Glutamatergic neuron (in vitro differentiated cells): ENCODE measurements at places on chromosomes 1 and 21. TPM values are rescaled to one million over a fixed set of nuclear protein-coding genes. Genes with fewer than 3 reads are reported as not detected.

DNA sequence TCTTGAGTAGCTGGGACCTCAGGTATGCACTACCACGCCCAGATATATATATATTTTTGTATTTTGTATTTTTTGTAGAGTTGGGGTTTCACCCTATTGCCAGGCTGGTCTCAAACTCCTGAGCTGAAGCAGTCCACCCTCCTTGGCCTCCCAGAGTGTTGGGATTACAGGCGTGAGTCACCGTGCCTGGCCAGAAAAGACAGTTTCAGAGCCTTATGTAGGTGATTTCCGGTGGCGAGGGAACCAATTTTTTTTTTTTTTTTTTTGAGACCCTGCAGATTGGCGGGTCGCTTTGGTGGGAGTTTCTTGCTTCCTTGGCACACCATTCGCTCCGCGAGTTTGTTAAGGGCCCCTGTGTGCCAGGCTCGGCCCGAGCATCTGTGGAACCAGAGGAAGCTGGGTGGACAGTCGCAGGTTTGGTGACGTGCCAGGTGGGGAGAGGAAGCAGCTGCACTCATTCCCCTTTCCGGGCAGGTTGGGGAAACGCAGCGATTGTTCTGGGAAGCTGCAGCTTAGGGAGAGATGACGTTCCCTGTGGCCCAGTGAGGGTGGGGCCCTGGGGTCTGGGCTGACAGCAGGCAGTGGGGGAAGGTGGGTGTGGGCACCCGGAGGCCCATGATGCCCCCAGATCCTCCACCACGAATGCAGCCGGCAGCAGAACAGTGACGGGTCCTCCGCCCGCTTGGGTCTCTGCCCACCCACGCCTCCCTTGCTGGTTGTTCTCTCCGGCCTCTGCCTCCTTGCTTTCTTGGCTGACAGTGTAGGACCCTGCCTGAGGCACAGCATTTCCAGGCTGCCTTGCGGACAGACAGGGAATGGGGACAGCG, 25.1 kb downstream of the SPSB1 start:
- no peak overlapping the region for H3K4me3 ChIP-seq
- peak overlapping the region; percentile 52 for H3K27ac ChIP-seq
- peaks cover 53% of the 10 kb centered on the region for H3K4me1 ChIP-seq
- DNase-seq = no peak

DNA sequence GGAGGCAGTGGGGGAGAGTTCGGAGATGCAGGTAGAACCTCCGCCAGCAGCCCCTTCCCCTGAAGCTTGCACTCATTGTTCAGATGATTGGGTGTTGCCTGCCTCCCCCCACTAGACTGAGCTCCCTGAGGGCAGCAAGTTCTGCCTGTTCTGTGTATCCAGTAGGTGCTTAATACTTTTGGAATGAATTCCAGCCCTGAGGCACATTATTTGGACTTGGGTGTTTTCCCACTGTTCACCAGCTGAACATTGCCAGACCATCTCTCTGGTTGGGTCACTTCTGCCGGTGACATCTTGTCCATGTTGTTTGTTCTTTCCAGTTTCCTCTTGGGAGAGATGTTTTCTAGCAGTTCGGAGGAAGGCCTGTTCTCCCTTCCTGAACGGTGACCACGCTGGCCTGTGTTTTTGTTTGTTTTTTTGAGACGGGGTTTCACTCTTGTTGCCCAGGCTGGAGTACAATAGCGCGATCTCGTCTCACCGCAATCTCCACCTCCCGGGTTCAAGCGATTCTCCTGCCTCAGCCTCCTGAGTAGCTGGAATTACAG, 48.7 kb downstream of the SPSB1 start:
- peaks cover 6% of the 10 kb centered on the region for H3K36me3 ChIP-seq
- peaks cover 37% of the 10 kb centered on the region for H3K4me1 ChIP-seq
- no peak overlapping the region for H3K4me3 ChIP-seq
- DNase-seq = no peak
- H3K27ac ChIP-seq = peak overlapping the region; percentile 38
- peaks cover 8% of the 10 kb centered on the region for H3K27me3 ChIP-seq

- H3K27ac ChIP-seq = no peak overlapping the region
- H3K4me1 ChIP-seq = peaks cover 5% of the 10 kb centered on the region
- no peak overlapping the region for H3K4me3 ChIP-seq
- no peaks in the 10 kb centered on the region for H3K36me3 ChIP-seq
- H3K27me3 ChIP-seq = no peaks in the 10 kb centered on the region
These were observed 89.3 kb upstream of the CNIH3 start for GRCh38 chr1:224526771-224527170.

DNA sequence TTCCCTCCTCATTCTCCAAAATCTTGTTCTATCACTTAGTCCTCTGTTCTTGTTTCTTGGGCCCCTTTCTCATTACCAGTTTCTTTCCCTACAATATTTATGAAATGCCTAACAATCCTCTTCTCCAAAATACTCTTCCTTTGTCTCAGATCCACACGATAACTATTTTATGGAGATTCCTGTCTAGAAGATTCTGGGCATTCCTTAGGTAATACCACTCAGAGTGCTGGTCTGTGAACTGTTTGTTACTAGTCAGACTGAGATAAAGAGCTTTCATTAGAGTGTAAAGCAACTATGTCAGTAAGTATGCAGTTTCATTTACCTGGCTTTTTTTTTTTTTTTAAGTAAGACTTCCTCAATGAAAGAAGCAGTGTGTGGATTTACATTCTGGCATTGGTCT, 18.1 kb upstream of the RCOR3 start:
- no peaks in the 10 kb centered on the region for H3K4me1 ChIP-seq
- no peak overlapping the region for H3K4me3 ChIP-seq
- peaks cover 5% of the 10 kb centered on the region for H3K36me3 ChIP-seq
- no peak for DNase-seq
- H3K27ac ChIP-seq = no peak overlapping the region

GRCh38 chr1:153598309-153599172, 14.4 kb downstream of the S100A16 start:
- peaks cover 5% of the 10 kb centered on the region for H3K27me3 ChIP-seq
- H3K27ac ChIP-seq = peak overlapping the region; percentile 48
- H3K4me3 ChIP-seq = peak overlapping the region; percentile 46
- H3K4me1 ChIP-seq = peaks cover 4% of the 10 kb centered on the region
- no peaks in the 10 kb centered on the region for H3K36me3 ChIP-seq

GRCh38 chr21:28063241-28064216, 929.1 kb downstream of the LTN1 start:
- no peak overlapping the region for H3K27ac ChIP-seq
- H3K4me3 ChIP-seq = no peak overlapping the region
- no peak for DNase-seq
- H3K4me1 ChIP-seq = no peaks in the 10 kb centered on the region
- H3K27me3 ChIP-seq = no peaks in the 10 kb centered on the region

DNA sequence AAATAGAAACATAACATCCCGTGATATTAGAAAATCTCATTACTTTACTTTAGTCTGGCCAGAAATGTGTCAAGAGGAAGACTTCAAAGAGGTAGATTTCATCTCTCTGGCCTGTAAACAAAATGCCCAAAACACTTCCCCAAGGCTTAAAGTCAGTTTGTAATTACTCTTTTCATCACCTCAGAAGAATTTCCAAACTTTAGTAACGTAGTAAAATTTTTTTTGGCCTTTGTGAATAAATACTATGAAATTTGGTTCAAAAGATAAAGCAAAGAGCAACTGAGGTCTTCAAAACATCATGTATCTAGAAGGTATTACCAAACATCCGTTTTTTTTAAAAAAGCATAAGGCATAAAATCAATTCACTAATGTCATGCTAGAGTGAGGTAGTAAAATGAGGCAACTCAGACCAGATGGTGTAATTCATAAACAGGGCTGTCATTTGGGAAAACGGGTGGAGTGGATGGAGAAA, 51.4 kb downstream of the LEPR start:
- no peak overlapping the region for H3K4me3 ChIP-seq
- H3K4me1 ChIP-seq = peaks cover 24% of the 10 kb centered on the region
- no peaks in the 10 kb centered on the region for H3K36me3 ChIP-seq
- peak overlapping the region; percentile 60 for H3K27ac ChIP-seq
- no peak for DNase-seq

GRCh38 chr1:207336559-207337467, 15.3 kb downstream of the CD55 start:
- H3K4me1 ChIP-seq = peaks cover 8% of the 10 kb centered on the region
- H3K36me3 ChIP-seq = peaks cover 10% of the 10 kb centered on the region
- H3K27ac ChIP-seq = no peak overlapping the region
- DNase-seq = no peak

- H3K27ac ChIP-seq = no peak overlapping the region
- H3K4me3 ChIP-seq = no peak overlapping the region
- peaks cover 3% of the 10 kb centered on the region for H3K27me3 ChIP-seq
- H3K36me3 ChIP-seq = no peaks in the 10 kb centered on the region
- H3K4me1 ChIP-seq = peaks cover 4% of the 10 kb centered on the region
These were observed 16.2 kb upstream of the MEF2D start for GRCh38 chr1:156516821-156517220.

DNA sequence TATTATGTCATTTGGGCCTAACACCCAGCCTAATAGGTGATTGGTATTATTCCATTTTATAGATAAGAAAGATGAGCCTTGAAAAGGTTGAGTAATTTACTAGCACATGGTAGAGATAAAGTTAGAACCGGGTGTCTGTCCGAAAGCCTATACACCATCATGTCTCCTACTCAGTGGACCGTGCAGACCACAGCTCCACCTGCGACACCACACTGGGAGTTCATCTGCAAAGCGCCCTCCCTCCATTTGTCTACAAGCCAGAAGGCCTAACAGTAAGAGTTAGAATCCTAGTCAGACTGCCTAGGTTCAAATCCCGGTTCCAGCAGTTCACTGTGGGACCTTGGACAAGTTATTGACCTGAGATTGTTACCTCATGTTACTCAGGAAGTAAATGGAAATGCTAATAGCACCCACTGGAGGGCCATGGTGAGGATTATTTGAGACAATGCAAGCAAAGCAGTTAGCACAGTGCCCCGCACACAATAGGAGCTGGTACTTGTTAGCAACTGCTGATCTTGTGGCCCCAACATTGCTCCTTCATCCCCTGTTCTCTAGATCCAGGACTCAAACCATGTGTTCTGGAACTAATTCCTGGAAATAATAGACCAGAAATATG, 20.5 kb downstream of the ARMH1 start:
- H3K4me1 ChIP-seq = peaks cover 2% of the 10 kb centered on the region
- no peaks in the 10 kb centered on the region for H3K27me3 ChIP-seq
- H3K27ac ChIP-seq = peak overlapping the region; percentile 13
- H3K36me3 ChIP-seq = no peaks in the 10 kb centered on the region
- DNase-seq = no peak

DNA sequence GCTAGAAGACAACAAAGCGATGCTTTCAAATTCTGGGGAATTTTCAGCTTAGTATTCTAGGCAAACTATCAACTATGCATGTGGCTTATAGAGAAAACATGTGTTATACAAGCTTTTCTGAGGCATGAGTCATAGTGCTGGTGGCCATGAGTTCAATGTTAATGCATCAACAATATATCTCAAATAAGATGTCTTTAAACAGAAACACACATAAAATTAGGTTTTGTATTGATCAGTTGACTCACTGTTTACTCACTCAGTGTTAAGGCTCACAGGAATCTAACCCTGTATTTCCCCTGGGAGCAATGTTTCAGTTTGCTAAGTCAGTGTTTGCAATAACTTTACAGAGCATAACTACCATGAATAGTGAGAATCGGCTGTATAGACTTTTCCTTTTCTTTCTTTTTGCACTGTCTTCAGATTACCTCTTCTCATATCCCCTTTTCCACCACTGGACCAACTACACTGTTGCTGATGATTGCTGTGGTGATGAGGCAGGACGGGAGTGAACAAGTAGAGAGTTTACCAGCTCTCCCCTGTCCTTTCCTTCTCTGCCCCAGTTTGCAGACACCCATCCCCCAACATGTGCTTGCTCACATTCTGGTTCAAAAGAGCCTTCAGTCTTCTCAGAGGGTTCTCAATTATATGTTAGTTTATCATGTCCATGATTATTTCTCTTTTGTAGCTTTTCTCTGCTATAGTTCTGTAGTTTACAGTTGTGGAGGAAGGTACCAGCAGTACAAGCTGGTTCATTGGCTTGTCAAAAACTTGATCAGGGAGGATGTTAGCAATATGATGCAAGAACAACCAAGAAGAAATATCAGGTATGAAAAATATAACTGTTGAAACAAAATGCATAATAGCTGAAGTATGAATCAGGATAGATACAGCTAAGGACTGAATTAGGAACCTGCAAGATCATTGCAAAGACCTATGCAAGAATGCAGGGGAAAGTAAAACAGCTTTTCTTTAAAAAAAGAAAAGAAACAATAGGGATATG, 23.9 kb downstream of the CD2 start:
- H3K27ac ChIP-seq = no peak overlapping the region
- DNase-seq = no peak
- H3K36me3 ChIP-seq = no peaks in the 10 kb centered on the region
- H3K4me3 ChIP-seq = no peak overlapping the region
- H3K4me1 ChIP-seq = peaks cover 2% of the 10 kb centered on the region

DNA sequence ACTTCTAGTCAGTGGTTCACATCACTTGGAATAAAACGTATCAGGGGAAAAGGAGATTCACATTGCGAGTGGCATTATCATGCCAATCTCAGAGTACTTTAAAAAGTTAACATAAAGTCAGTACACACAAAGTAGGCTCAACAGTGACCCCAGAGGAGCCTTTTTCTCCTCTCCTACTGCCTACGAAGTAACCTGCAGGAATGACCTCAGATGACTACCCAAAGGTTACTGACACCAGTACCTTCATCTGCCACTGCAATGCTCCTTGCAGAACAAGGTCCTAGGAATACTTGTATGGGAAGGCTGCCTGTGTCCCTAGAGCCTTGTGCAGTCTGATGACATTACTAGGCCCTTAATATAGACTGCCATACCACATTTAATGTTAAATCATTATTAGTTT, 389.8 kb upstream of the LYPLAL1 start:
- H3K27ac ChIP-seq = no peak overlapping the region
- no peak for DNase-seq
- H3K36me3 ChIP-seq = no peaks in the 10 kb centered on the region
- peaks cover 2% of the 10 kb centered on the region for H3K4me1 ChIP-seq
- peaks cover 2% of the 10 kb centered on the region for H3K27me3 ChIP-seq

DNA sequence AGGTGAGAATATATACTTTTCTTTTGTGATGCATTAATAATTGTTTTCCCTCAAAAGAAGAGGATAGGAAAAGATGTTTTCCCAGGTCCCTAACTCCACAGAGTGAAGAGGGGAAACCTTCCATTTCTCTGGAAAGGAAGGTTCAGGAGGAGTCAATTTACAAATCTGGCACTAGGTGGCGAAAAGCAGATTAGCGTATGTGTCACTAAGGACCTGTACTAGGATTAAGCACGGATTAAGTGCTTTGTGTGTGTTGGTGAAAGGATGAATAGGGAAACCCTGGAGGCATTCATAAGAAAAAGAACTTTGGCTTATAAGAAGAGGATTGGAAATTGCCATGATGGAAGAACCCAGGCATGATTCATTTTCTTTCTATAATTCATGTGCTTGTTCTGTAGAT, 410.1 kb upstream of the PLXNA2 start:
- peaks cover 6% of the 10 kb centered on the region for H3K27me3 ChIP-seq
- H3K27ac ChIP-seq = no peak overlapping the region
- DNase-seq = no peak
- H3K36me3 ChIP-seq = no peaks in the 10 kb centered on the region
- no peak overlapping the region for H3K4me3 ChIP-seq
- H3K4me1 ChIP-seq = peaks cover 8% of the 10 kb centered on the region

GRCh38 chr1:109846846-109847245, 63.8 kb upstream of the CSF1 start:
- no peak for DNase-seq
- no peak overlapping the region for H3K4me3 ChIP-seq
- no peaks in the 10 kb centered on the region for H3K4me1 ChIP-seq
- no peaks in the 10 kb centered on the region for H3K27me3 ChIP-seq
- H3K36me3 ChIP-seq = no peaks in the 10 kb centered on the region
- no peak overlapping the region for H3K27ac ChIP-seq

The IGSF21 gene
- 1.3 TPM for total RNA-seq

The DCST1 gene
- not detected for total RNA-seq

The APCS gene
- total RNA-seq = not detected

The CMPK1 gene
- 60.4 TPM for total RNA-seq

The RUNX3 gene
- total RNA-seq = 0.15 TPM

The HOOK1 gene
- total RNA-seq = 2.1 TPM

The KIF14 gene
- total RNA-seq = 2.9 TPM

The SELL gene
- total RNA-seq = not detected
